CD4-positive, alpha-beta T cell (primary cell): ENCODE measurements at places on chromosomes 6 and 20.
A peak's percentile ranks its signal among the peaks of the same experiment; 100 is the strongest.

- peak; percentile 94 for DNase-seq
These were observed at the start of gene ASXL1 for GRCh38 chr20:32357869-32358631. TSS of gene ASXL1 (plus strand) at chr20:32358331. CDS start at chr20:32358776, 445 bp downstream.

DNA sequence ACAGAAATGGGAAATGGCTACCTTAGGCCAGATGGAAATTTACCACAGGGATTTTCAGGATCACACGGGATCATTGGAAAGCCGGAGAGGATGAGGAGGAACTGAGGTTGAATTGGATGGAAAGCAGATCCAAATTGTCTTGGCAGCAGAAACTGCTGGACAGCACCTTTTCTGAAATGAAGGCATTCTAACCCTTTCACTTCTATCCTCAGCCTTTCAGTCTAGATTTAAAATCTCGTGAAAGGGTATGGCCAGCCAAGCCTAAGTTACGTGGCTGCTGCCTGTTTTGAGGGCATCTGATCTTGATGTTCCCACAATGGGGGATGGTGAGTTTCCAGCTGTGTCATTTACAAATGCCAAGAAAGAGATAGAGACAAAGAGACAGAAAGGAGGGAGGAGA is 358.2 kb downstream of the KIF16B start:
- DNase-seq = no peak

DNA sequence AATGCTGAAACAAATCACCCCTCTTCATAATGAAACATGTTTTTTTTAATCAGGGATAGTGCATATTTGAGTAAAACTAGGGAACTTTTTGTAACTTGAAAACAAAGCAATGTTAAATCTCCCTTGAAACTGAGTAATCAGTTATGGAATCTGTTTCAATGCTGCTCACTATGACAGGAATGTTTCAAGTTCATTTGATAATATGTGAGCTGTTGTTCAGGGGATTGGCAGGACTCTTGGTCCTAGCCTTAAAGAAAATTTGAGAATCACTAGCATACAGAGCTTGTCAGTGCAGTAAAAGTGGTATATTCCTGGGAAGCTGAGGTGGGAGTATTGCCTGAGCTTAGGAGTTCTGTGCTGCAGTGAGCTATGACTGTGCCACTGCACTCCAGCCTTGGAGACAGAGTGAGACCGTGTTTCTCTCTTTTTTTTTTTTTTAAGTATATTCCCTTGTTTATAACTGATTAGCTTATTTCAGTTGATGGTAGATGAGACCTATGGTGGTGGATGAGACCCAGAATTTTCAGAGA is 21.6 kb upstream of the CALHM6 start:
- DNase-seq = no peak

DNA sequence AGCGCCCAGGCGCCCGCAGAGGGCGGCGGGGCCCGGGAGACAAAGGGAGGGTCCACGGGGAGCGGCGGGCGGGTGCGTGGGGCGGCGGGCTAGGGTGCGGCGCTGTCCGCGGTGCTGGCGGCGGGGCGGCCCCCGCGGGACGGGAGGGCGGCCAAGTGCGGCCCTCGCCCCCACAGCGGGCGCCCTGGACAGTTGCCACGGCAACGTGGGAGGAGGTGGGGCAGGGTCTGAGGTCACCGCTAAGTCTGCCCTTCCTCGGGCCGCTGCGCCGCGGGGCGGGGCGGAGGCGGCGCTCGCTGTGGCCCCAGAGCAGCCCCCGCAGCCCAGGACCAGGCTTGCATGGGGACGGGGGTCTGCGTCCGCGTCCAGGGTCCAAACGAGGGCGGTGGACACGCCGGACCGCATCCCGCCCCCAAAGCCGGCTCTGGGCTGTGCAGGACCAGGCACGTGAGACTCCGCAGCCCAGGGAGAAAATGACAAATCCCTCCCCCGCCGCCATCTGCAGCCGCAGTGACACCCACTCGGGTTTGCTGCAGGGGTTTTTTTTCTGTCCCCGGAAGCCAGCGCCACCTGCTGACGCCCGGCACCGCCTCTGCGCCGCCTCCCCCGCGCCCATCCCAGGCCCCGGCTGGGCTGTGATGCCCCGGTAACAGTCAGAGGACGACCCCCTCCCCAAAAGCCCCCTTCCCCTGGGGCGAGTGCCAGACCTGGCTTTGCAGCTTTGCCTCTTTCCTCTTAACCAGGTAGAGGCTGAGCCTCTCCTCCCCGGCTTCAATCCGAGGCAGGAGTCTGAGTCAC is 36.8 kb downstream of the YTHDF1 start:
- peak; percentile 61 for DNase-seq

DNA sequence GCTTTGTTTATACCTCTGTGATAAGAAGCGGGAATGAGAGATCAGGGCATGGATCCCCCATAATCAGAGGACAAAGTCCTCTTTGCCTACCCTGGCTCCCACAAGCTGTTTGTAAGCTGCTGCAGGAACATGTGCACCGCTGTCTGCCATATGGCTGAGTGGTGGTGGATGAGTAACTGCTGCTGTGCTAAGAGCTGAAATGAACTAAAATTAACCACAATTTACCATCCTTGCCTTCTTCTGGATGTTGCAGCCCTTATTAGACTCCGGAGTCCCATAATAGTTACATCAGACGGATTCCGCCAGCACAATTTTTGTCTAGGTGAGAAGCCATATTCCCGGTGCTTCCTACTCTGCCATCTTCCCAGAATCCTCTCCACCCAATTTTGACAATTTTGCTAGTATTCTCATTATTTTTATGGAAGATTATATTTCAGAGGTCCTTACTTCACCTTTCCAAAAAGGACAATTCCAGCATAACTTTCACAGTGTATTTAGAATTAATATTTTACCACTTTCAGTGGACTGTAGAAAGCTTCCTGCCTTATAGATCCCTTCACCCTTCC is 6.0 kb upstream of the CMTR1 start:
- no peak for DNase-seq

DNA sequence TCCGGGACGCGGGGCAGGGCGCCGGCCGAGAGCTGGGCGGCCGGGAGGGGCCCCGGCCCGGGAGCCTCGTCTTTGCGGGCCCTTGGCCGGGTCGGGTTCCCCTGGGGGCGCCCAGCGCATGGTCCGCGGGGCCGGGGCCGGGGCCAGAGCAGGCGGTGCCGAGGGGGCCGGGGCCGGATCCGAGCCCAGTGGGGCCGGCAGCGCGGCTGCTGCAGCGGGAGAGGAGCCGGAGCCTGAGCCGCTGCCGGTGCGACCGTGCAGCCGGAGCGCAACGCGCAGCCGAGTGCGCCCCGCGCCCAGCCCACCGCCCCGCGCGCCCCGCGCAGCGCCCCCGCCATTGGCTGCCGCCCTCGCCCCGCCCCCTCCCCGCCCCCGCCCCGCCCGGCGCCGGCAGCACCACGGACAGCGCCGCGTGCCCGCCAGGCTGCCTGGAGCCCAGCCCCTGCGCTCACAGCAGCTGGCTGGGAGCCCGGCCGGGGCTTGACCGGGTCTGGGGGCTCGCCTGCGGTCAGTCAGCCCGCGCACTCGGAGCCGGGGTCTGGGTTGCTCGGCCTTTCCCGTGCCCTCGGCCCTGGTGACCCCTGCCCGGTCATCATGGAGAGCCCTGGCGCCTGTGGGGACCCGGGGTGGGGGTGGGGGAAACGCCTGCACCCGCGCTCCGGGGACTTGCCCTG is at the start of gene HRH3:
Gene HRH3 (minus strand): TSS at position 287 of the 674 bp plus-strand sequence. CDS start 308 bp downstream, outside the sequence.
- DNase-seq = peak; percentile 43

- DNase-seq = no peak
These were observed 115.9 kb upstream of the DST start for GRCh38 chr6:56758553-56758952.

- DNase-seq = no peak
These were observed 87.1 kb downstream of the TMEM242 start for GRCh38 chr6:157236040-157236725.

DNA sequence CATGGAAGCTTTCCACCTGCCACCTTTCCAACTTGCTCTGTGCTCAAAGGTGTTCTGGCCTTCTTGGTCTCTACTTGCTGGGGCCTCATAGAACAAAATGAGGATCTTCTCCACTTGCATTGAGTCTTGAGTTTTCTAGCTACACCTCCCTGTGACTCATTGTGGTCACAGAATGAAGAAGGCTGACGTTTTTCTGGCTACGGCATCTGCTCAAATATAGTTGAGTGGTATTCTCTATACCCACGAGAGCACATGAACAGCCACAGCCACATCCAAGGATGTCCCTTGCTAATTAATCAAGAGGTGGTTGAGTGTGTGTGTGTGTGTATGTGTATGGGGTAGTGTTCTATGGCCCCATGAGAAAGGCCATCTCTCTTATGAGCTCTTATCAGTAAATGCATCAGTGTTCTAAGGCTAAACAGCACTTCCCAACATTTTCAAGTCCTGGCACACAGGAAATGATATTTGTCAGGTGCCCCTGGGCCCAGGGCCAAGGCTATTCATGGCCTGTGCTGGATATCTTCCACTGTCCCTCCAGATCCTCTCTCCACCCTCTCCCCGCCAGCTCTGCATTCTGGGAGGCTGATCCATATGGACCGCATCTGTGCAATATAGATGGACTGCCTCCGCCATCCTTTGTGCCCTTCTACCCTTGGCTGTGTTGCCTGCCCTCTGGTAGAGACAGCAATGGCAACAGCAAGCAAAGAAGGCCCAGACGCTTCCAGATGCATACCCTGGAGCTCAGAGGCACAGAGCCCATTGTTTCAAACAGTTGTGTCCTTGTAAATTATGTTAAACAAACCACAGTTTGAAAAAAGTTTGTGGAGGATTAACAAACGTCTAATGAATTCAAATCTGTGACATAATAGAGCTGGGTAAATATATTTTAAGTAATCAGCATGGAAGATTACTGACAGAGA is 150.2 kb downstream of the LRFN2 start:
- peak; percentile 56 for DNase-seq

- DNase-seq = no peak
These were observed 5.0 kb downstream of the TCP11 start for GRCh38 chr6:35136185-35136584.

DNA sequence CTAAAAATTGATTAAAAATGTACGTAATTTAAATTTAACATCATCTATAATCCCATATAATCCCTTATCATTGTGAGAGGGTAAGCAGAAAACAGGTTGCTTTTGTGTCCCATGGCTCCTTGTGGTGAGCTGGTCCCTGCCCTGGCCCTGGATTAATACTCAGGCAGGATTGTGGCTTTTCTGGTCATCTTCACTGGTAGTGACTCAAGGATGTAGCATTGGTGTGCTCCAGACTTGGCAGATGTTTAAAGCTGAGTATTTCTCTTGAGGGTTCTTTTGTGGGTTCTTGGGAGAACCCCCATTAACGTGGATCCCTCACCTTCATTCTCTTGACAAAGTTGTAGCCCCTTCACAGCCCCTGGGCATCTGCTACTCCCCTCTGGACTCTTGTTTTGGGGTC is 39.3 kb downstream of the SNRNP48 start:
- DNase-seq = no peak

DNA sequence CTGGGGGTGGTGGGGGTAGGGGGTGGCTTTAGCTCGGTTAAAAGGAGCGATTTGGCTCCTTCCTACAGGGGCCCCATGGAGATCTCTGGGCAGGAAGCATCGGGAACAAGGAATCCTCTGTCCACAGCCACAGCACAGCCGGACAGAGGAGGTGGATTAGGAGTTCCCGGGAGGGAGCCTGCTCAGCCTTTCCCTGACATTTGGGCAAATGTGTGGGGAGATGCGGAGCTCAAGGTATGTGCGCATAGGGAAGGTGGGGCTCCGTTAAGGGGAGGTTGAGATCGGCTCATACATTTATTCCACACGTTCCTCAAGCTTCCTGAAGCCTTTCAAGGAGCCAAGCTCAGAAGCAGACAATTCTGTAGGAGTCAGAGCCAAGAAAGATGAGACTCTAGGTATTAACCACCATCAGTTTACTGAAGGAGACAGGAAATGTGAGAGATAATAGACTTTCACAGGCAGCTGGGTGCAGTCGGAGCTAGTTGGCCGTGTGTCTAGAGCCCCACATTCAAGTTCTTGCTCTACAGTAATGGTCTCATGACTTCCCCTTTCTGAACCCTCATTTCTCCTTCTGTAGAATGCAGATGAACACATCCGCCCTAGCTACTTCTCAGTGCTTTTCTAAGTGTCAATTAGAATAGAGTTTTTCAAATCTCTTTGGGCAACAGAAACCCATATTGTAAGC is 40.8 kb upstream of the EPB41L1 start:
- DNase-seq = no peak

- no peak for DNase-seq
These were observed 51.2 kb downstream of the SLC22A23 start for GRCh38 chr6:3405679-3406078.

GRCh38 chr6:143515061-143515760 is 3.7 kb upstream of the FUCA2 start:
- DNase-seq = no peak

DNA sequence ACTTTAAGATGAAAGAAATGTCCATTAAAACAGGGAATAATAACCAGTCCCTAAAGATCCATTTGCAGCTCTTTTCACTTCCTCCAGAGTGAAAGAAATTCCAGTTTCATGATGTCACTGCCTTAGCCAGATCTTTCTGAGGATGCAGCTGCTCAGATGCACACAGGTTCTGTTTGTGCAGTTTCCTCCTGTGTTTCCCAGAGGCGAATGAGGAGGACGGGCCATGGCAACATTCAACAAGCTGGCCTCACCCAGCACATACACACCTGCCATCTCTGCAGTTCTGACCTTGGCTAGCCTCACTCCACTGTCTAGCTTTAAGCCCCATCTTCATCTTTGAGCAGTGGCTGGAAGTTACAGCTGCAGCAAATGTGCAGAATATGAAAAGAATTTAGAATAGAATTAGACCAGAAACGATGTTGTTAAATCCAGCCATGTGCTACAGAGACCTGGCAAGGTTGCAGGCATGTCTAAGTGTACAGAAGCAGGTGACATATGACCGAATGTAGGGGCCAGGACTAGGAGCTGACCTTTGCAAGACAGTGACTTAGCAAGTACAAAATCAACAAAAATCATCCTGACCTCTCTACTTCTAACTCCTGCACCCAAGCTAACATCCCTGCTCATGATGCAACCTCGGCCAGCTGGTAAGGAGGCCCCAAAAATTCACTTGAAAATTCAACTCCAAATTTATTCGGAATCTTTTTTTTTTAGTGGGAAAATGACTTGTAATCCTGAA is 35.0 kb downstream of the FAM50B start:
- no peak for DNase-seq

GRCh38 chr20:51425347-51426106 is 117.0 kb downstream of the NFATC2 start:
- no peak for DNase-seq

GRCh38 chr6:112178846-112179245 is 75.5 kb downstream of the LAMA4 start:
- DNase-seq = no peak

GRCh38 chr20:60728705-60729104 is 523.4 kb upstream of the CDH4 start:
- no peak for DNase-seq

- no peak for DNase-seq
These were observed 17.1 kb upstream of the ULBP3 start for GRCh38 chr6:150086026-150086425.
